Stimulated activated CD8-positive, alpha-beta memory T cell treated with anti-CD3 and anti-CD28 coated beads, Interleukin-2, amount 100 ng/mL, for 1 hour (primary cell): ENCODE measurements at places on chromosomes 7 and 10.

GRCh38 chr7:4269086-4269485 lies 413.0 kb upstream of the FOXK1 start:
- DNase-seq, result no peak

GRCh38 chr10:123741146-123741545 lies 75.0 kb downstream of the GPR26 start:
- no peak for DNase-seq

GRCh38 chr7:90709501-90710465 lies 113.7 kb downstream of the CDK14 start:
- no peak for DNase-seq

DNA sequence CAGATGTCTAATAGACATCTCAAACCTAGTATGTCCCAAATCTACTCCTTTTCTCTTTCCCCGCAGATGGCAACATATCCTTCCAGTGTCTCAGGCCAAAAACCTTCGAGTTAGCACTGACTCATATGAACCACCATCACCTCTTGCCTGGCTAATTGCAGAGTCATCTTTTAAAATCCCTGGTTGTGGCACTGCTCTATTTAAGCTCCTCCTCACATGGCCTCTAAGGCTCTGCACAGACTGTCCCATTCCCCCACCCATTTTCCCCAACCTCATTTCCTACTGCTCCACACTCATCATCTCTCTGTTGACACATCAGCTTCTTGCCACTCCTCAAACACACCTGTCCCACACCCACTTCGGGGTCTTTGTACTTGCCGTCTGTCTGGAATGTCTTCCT lies 16.8 kb upstream of the HBP1 start:
- no peak for DNase-seq

GRCh38 chr10:78432583-78432982 lies 398.9 kb downstream of the RPS24 start:
- DNase-seq, result no peak

- no peak for DNase-seq
Observed at GRCh38 chr7:64113981-64114380, 68.7 kb downstream of the ZNF727 start.

DNA sequence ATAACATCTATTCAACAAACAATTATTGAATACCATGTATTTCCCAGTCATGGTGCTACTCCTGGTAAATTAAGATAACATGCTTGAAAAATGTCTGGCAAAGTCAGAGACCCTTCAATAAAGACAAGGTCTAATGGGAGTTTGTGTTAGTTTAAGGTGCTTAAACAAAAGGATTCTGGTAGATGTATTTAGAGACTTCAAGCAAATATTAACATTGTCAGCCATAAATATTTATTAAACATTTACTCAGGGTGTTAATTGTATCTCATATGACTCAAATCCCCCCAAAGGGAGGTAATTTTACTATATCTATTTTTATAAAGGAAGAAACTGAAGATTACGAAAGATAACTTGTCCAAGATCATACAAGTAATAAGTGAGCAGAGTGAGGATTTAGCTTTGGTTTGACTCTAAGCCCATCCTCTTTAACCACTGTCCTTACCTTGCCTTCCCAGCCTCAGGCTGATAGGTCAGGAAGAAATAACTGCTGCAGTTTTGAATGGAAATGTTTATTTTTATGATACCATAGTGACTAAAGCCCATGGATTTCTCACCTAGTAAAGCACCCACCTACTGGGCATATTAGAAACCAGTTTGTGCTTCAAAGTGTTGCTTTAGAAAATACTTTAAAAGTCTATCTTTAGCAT lies 215.4 kb downstream of the COBL start:
- no peak for DNase-seq

GRCh38 chr7:6315746-6316145 lies 43.3 kb upstream of the CYTH3 start:
- DNase-seq, result no peak

DNA sequence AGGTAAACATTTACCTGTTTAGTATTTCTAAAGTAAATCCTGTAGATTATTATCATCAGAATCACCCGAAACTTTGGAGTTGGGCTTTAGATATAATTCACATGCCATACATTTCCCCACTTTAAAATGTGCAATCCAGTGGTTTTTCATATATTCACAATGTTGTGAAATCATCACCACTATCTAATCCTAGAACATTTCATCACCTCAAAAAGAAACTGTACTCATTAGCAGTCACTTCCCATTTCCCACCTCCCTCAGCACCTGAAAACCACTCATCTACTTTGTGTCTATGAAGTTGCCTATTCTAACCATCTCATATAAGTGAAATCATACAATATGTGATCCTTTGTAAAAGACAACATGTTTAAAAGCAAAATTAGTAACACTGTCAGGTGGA lies 182.6 kb downstream of the FZD1 start:
- no peak for DNase-seq

- no peak for DNase-seq
Observed at GRCh38 chr7:116354171-116354545, 143.8 kb downstream of the TES start.

GRCh38 chr7:43602256-43602655 lies 19.3 kb downstream of the STK17A start:
- no peak for DNase-seq

DNA sequence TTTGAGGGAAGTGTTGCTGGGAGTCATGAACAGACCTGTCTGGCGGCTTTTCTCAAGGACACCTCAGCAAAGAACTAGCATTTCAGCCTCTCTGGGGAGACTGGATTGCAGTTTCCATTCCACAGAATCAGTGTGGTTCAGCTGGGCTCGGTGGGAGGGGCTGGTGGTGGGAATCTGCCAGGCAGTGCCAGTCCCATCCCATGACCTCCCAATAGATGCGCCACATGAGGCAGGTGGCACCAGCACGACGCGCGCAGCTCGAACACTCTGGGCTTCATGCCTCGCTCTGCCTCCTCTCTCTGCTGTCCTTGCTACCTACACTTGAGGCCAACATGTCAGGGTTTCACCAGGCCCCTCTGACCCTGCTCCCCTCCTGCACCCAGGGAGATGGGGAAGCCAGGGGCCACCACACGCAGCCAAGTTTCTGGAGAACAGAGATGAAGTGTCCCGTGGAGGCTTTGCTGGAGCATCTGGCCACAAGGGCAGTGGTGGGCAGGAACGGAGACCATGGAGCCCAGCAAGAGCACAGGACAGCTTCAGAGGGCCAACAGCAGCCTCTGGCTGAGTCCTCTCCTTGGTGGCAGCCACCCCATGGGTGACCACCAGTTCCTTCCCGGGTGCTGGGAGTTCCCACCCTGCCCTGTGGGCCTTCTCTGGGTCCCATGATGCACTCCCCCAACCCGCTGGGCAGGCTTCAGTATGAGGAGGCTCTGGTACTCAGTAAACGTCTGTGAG lies 2.3 kb downstream of the NACAD start:
- no peak for DNase-seq

GRCh38 chr10:119190353-119190752 lies 11.7 kb upstream of the PRDX3 start:
- no peak for DNase-seq

DNA sequence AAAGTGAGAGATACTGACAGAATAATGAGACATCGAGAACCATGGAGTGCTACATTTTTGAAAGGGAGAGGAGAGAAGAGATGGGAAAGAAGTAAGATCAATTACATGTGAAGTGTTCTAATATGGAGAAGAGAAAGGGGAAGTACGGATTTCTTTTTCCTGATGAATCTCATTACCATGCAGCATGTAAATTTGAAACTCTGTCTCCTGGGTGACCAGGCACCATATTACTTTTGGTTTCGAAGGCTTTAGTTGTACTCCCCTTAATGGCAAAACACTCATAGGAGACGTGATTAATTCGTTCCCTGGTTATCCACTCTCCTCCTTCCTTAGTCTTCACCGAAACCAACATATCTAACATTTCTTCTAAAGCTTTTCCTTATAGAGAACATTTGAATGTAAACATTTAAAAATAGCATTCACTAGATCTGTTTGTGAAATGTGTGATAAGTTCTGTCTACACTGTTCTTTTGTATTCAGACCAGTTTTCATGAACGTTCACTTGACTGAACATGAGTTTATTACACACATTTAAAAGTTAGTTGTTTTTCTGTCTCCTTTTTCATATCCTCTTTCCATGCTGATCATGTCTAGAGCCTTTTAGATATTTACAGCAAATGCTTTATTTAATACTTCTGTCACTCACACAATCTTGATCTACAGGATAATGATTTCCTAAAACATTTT lies 80.2 kb upstream of the MSRB2 start:
- no peak for DNase-seq

GRCh38 chr7:75039166-75039565 lies 34.4 kb downstream of the RCC1L start:
- DNase-seq, result no peak

GRCh38 chr10:104434601-104435000 lies 81.0 kb downstream of the CFAP58 start:
- no peak for DNase-seq

- DNase-seq, result no peak
Observed at GRCh38 chr10:31215052-31215451, 104.0 kb upstream of the ZEB1 start.

DNA sequence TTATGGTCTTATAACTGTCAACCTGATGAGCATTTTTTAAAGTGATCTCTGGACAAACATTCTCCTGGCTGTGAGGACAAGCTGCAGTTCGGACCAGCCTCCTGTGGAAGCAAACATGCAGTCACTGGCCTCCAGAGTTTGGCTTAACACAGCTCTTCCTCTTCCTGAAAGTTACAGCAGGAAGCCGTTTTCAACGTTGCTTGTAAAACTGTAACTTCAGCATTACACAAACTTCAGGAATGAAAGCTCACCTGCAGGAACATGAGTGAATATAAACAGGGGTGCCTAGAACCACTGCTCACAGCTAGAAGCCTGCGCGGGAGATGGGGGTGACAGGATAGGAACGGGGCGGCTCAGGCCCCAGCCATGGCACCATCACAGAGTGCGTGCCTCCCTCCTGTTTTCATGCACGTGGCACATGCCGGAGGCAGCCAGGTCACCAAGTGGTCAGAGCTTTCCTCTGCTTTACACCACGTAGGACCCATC lies 292.9 kb upstream of the PITRM1 start:
- no peak for DNase-seq

DNA sequence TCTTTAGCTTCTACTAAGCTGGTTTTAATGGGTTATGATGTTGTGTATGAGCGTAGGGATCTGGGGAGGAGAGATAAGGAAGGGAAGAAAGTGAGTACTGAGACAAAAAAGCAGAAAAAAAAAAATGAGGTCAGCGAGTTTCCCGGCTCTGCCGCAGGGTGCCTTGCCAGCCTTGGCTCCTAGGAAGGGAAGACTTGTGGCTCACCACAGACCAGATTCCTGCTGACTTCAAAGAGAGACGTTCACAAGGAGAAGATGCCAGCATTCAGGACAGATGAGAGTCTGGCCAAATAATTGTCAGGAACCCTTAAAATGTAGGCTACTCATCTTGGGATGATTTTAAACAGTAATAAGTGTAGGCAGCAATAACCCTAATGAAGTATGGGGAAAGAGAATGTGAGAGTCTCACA lies 11.4 kb upstream of the FAS start:
- no peak for DNase-seq

DNA sequence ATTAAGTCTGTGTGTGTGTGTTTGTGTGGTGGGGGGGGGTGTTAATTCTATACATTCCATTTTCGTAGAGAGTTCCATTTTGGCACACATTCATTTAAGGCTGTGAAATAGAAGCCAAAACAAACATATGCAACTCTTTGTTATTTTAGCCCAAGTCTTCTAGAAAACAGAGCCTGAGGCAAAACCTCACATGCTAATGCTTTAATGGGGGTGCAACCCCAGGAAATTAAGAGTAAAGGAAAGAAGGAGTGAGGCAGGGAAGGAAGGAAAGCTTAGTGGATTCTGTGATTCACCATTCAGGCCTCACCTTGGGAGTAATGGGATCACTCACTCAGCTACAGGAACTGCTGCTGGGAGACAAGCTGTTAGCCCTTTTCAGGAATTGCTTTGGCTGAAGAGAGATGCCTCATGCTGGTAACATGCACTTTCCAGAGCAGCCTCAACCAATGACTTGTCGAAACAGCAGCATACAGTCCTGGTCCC lies 73.0 kb upstream of the CTTNBP2 start:
- no peak for DNase-seq

- DNase-seq, result no peak
Observed at GRCh38 chr10:71423250-71423649, 26.5 kb downstream of the CDH23 start.

DNA sequence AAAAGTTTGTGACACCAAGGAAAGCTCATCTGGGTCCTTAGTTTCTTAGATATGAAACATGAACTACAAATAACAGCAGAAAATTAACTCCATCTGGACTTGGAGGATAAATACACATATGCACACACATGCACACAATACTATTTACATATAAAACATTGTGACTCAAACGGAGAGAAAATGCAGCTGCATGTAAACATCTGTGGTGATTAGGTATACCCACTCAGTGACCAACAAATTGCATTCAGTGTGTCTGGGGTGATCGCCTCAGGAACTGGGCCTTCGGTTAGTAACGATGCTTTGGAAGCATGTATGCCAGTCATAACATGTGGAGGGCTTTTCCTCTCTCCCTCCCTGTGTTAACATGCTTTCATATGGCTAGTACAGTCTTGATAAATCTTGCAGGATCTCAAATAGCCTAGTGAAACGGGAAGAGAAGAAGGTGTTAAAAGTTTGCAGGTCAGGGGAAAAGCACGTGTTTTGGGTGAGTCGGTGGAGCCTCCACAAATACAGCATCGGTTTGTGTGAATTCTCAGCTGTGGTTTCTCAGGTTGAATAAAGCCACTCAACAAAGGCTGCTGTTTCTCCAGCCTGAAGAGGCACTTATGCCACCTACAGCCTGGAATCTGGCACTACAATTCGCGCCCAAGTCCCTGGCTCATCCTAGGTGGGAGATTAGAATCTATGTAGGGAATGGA lies 8.7 kb upstream of the GLRX3 start:
- peak; percentile 19 for DNase-seq

DNA sequence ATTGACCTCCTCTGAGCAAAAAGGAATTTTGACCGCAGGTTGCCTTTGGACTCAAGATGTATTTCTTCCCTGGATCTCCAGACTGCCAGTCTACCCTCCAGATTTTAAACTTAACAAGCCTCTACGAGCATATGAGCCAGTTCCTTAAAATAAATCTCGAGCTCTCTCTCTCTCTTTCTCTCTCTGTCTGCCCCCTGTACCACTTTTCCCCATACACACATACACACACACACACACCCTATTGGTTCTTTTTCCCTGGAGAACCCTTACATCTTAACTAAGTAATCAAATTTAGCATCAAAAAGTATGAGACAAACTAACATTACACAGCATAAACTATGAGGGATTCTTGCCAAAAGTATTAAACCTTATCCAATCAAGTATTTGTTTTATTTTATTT lies 11.4 kb downstream of the BCAP29 start:
- DNase-seq, result no peak

DNA sequence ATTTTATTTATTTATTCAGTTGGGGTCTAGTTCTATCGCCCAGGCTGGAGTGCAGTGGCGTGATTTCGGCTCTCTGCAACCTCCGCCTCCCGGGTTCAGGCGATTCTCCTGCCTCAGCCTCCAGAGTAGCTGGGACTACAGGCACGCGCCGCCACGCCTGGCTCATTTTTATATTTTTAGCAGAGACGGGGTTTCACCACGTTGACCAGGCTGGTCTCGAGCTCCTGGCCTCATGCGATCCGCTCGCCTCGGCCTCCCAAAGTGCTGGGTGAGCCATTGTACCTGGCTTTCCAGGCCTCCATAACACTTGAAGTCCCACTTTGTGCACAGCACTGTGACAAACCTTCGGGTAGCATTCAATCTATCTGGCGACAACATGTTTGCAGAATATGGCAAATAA lies 1.0 kb upstream of the DCLRE1C start:
- no peak for DNase-seq
